T-helper 17 cell (primary cell): ENCODE measurements at places on chromosomes 16 and 17. TPM values are rescaled to one million over a fixed set of nuclear protein-coding genes. Genes with fewer than 3 reads are reported as not detected.
A peak's percentile ranks its signal among the peaks of the same experiment; 100 is the strongest.

DNA sequence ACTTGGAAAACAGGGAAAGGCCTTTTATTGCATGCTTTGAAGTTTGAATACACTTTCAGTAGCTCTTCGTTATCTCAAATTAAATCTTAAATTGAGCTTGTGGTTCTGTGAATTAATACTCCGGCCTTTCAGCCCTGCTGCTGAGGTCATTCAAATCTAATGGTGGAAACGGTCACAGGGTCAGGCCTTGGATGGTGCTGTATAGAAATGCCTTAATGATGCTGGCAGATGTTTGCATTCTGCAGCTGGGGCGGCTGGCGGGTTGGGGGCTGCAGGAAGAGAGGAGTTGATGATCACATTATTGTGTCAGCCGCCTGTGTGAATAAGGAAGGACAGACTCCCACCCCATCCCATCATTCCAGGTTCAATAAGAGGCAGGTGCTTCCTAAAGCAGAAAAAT lies 723.6 kb downstream of the WWOX start:
- no peak overlapping the region for H3K27ac ChIP-seq
- H3K27me3 ChIP-seq = no peaks in the 10 kb centered on the region
- H3K36me3 ChIP-seq = no peaks in the 10 kb centered on the region
- H3K4me3 ChIP-seq = no peak overlapping the region
- DNase-seq = no peak
- H3K4me1 ChIP-seq = peaks cover 2% of the 10 kb centered on the region

DNA sequence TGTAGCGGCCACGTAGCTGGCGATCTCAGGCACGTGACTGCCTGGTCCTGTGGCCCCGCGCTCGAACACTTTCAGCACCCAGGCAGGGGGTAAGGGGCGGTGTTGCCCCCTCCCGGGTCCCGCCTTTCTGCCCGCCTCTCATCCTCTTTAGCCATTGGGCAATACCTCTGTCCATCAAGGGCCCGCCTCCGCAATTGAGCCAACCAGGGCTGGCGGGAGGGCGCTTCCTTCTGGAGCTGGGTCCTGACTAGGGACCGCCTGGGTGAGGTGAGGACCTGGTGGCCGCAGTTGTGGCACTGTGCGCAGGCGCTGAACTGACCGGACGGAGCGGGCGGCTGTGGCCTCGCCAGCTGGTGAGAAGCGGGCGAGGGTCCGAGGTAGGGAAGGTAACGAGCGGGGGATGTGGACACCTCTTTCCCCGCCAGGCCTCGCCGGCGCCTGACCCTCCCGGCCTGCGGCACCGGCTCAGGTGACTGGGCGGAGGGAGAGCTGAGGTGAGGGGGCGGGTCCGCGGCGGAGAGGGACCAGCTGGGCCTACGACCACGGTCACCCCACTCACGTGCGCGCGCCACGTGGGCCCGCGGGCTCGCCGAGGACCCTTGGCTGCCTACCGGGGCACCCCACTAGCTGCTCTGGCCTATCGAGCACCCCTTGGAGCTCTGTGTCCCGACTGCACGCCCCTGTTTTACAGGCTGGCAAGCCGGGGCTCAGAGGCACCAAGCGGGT lies at the start of gene PDP2:
Gene PDP2 (plus strand): TSS at position 228 of the 726 bp plus-strand sequence. CDS start 3,770 bp downstream, outside the sequence.
- H3K27ac ChIP-seq = peak within 1 kb of the TSS; percentile 93
- H3K36me3 ChIP-seq = peaks cover 2% of the 10 kb centered on the region
- no peaks in the 10 kb centered on the region for H3K27me3 ChIP-seq
- H3K4me3 ChIP-seq = peak within 1 kb of the TSS; percentile 99
- DNase-seq = peak; percentile 83

GRCh38 chr17:909642-910323 lies 69.8 kb downstream of the NXN start:
- no peak for DNase-seq
- peaks cover 54% of the 10 kb centered on the region for H3K27me3 ChIP-seq
- H3K27ac ChIP-seq = no peak overlapping the region
- H3K36me3 ChIP-seq = no peaks in the 10 kb centered on the region
- no peaks in the 10 kb centered on the region for H3K4me1 ChIP-seq

GRCh38 chr16:1508494-1509187 lies 15.5 kb downstream of the TELO2 start:
- peaks cover 3% of the 10 kb centered on the region for H3K4me1 ChIP-seq
- DNase-seq = no peak
- H3K27ac ChIP-seq = no peak overlapping the region
- no peak overlapping the region for H3K4me3 ChIP-seq
- H3K36me3 ChIP-seq = peaks cover 3% of the 10 kb centered on the region
- H3K27me3 ChIP-seq = no peaks in the 10 kb centered on the region

GRCh38 chr17:72344613-72345012 lies 223.8 kb downstream of the SOX9 start:
- DNase-seq = no peak
- H3K27me3 ChIP-seq = peaks cover 18% of the 10 kb centered on the region
- H3K27ac ChIP-seq = no peak overlapping the region

- peak overlapping the region; percentile 75 for H3K27ac ChIP-seq
- H3K4me3 ChIP-seq = peak overlapping the region; percentile 91
- H3K27me3 ChIP-seq = no peaks in the 10 kb centered on the region
Observed at GRCh38 chr17:17783825-17784656, 52.7 kb downstream of the SREBF1 start.

GRCh38 chr16:75195811-75196790 lies 10.9 kb downstream of the CTRB2 start:
- H3K36me3 ChIP-seq = no peaks in the 10 kb centered on the region
- H3K4me3 ChIP-seq = no peak overlapping the region
- H3K27ac ChIP-seq = no peak overlapping the region
- H3K4me1 ChIP-seq = peaks cover 4% of the 10 kb centered on the region
- no peak for DNase-seq

ADCY7 gene
- 187 TPM for total RNA-seq

KIF2B gene
- not detected for total RNA-seq

GP1BA gene
- 22.9 TPM for total RNA-seq

NOB1 gene
- total RNA-seq = 36.8 TPM

TOP2A gene
- total RNA-seq = 4.1 TPM

DUXB gene
- not detected for total RNA-seq
